Stimulated activated CD8-positive, alpha-beta memory T cell treated with anti-CD3 and anti-CD28 coated beads, Interleukin-7, amount 100 ng/mL, for 24 hours (primary cell): ENCODE measurements at places on chromosomes 2 and 18.

- DNase-seq = no peak
Measured at GRCh38 chr2:232456296-232457120, 555 bp downstream of the ALPI start.

DNA sequence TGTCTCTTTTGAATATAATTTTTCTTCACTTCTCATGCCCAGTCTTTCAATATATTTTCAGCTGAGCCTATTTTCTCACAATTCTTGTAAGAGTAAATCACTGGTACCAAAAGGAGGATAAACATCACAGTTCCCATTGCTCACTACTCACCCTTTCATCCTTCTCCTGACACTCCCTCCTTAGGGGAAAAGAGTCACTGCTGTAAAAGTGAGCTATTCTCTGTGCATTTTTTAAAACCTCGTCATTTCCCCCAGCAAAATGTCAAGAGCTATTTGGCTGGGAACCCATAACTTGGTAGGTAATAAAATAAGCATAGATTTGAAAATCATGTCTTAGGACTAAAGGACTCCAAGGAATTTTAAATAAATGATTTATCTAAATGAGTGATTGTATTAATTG, 340.1 kb upstream of the GYPC start:
- no peak for DNase-seq

- DNase-seq = no peak
Measured at GRCh38 chr18:25422230-25422629, 70.3 kb upstream of the ZNF521 start.

- no peak for DNase-seq
Measured at GRCh38 chr2:24632172-24632571, 141.1 kb downstream of the NCOA1 start.

GRCh38 chr2:239160226-239161143, 240.3 kb downstream of the HDAC4 start:
- DNase-seq = no peak

DNA sequence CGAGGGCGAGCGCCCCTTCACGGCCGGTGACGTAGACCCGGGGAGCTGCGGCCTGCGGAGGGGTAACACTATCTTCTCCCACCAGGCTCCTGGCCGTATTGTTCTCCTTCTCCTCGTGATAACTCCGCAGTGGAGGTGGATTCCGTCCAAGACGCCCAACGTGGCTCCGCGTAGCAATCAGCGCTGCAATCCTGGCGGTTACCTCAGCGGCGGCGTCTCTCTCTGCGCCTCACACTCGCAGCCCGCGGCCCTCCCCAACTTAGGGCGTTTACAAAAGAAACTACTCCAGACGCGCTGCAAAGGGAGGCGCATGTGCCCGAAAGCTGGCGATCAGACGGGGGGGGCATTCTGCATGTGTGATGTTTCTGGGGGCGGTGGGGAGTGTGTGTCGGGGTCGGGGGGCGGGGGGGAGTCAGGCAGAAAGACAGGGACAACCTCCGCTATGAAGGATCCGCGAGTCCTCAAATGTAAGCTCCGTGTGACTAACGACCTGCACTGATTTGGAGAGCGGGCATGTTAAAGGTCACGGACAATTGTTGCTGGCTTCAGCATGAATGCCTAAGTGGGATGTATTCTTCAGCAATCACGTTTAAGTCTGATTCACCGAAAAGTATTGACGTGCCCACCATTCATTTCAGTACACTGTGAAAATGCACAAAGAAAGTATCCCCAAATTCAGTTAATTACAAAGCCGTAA, 1.3 kb upstream of the ZNF516 start:
- DNase-seq = no peak

- DNase-seq = no peak
Measured at GRCh38 chr18:9535430-9535991, 60.2 kb downstream of the RALBP1 start.
